Ureter (tissue), 1 donor: ENCODE measurements at places on chromosomes 6 and 20. TPM values are rescaled to one million over a fixed set of nuclear protein-coding genes. Genes with fewer than 3 reads are reported as not detected.

GRCh38 chr6:168164462-168165061, 85.5 kb upstream of the FRMD1 start:
- DNase-seq = no peak

GRCh38 chr20:58213716-58214115, 14.7 kb downstream of the ANKRD60 start:
- no peak for DNase-seq

DNA sequence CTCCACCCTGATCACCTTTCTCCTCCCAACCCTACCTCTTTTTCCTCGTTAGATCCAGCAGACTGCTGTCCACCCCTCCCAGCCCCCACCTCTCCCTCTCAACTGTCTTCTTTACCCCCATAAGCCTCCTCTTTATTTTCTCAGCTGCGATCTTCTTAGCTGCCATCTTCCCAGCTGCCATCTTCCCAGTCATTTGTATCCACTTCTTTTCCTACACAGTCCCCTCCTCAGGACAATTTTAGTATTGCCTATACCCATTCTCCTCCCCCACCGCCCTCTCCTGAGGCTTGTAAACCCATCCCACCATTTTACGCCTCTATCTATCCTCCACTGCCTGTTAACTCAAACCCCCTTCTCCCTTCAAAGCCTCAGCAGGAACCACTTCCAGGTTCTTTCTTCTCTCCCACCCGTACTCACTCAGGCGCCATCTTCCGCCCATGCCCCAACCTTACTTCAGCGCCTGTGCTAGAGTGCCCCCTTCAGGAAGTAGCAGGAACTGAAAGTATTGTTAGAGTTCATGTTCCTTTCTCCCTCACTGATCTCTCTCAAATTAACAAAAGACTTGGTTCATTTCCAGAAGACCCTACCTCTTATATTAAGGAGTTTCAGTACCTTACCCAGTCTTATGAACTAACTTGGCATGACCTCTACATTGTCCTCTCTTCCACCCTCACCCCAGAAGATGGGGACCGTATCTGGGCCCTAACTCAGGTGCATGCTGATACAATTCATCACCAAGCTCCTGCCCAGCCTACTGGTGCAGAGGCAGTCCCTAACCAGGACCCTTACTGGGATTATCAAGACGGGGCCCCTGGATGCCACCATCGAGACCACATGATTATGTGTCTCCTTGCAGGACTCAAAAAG, 236.0 kb downstream of the ADGRG6 start:
- no peak for DNase-seq

- DNase-seq = no peak
Measured at GRCh38 chr6:129672881-129673631, 36.9 kb downstream of the ARHGAP18 start.

The MATN4 gene
- not detected for total RNA-seq

DNA sequence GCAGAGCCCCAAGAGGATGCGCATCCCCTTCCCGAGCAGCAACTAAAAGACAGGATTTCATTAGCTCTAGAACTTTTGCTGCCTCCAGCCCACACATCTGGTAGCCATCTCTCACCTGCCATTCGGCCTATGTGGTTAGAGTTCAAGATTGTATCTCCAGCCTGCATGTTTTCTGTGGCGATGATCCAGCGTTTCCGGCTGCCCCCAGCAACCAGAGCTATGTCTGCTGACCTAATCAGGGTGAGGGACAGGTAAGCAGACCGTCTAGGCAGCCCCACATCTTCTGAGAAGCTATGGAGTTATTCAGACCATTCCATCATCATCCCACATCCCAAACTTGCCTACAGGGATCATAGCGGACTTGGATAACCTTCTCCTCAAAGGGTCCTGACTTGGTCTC, 2.3 kb upstream of the CUL7 start:
- DNase-seq = no peak

DNA sequence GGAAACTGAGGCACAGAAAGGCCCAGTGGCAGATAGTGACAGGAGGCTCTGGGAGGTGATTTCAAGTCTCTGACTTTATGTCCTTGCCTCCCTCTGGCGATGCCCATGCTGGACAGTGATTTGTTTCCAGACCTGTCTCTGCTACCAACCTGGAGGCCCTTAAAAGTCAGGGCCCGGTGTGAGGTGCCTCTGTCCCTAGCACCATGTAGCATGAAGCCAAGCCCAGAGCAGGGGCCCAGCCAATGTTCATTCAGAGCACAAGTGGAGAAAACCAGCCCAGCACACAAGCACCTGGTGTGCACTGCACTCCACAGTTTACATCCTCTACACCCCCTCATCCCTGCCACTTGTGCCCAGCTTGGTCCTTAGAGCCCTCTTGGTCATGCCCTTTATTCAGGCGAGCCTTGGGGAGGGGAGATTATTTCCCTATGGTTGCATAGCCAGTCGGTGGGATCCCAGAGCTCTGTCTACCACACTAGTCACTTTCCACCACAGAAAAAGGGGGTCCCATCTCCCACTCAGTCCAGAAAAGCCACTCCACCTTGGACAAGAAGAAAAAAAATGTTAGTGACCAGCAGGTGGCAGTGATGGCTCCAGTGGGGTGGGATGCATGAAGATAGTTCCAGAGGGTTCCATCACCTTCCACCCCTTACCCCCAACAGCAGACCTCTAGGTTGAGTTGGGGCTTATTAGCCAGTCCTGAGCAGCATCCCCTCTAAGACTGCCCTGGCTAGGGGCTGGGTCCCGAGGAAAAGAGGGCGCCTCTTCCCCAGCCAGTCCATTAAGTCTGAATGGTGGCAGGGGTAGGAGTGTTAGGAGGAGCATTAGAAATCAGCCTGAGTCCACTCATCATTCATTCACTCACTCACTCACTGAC, 30.9 kb downstream of the KIAA1755 start:
- no peak for DNase-seq
